BJ (cell line): ENCODE measurements at places on chromosomes 4 and X.

DNA sequence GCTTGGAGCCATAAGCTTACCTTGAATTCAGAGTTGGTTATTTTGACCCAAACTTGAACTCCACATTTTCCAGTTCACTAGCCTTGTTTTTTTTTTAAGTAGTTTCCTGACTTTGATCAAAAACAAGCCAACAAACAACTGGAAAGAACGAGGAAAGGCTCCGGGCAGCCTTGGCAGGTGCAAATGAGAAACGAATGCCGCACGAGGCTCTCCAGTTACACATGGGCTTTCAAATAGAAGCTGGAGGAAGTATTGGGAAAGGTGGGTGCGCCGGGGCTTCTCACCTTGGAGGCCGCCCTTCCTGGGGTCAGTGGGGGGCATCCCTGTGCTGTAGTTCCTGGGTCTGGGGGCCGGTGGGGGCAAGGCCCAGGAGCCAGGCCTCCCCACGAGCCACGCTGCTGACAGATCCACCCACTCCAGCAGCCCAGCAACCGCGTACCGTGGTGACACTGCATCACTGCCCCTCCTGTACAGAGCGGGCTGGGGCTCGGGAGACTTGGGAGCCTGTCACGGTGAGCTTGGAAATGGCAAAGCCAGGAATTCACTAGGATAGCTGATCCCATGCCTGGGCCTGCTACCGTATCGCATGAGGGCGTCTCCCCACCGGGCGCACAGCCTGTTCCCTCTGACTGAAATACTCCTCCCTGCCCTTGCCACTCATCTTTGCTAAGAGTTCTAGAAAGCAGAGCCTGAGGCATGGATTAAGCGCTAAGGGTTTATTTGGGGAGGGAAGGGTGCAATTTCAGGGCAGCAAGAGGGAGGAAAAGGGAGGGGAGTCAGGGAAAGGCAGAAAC, 50.9 kb upstream of the ADRA2C start:
- DNase-seq, result no peak

DNA sequence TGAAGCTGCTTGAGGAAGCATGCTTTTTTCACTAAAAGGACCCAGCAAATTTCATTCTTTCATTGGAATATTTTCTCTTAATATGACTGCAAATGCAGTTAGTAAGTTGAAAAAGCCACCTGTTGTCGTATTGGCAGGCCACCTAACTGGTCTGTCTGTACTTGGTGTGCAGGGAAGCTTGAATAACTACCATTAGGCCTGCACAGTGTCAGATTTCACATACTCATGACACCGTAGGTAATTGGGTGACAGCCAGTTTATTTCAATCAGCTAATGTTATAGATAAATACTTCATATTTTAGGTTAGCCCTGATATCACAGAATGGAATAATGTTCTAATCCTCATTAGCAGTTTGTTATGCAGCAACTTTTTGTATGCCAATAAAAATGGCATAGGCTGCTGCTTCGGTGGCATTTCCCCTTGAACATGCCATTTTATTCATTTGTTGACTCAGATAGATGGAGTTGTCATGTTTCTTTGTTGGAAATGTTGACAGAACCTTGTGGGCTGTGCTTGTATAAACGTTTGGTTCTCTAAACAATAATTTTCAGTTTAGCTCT, 173.7 kb downstream of the RPA4 start:
- no peak for DNase-seq

GRCh38 chrX:107154787-107155620, 36.4 kb upstream of the RBM41 start:
- no peak for DNase-seq

DNA sequence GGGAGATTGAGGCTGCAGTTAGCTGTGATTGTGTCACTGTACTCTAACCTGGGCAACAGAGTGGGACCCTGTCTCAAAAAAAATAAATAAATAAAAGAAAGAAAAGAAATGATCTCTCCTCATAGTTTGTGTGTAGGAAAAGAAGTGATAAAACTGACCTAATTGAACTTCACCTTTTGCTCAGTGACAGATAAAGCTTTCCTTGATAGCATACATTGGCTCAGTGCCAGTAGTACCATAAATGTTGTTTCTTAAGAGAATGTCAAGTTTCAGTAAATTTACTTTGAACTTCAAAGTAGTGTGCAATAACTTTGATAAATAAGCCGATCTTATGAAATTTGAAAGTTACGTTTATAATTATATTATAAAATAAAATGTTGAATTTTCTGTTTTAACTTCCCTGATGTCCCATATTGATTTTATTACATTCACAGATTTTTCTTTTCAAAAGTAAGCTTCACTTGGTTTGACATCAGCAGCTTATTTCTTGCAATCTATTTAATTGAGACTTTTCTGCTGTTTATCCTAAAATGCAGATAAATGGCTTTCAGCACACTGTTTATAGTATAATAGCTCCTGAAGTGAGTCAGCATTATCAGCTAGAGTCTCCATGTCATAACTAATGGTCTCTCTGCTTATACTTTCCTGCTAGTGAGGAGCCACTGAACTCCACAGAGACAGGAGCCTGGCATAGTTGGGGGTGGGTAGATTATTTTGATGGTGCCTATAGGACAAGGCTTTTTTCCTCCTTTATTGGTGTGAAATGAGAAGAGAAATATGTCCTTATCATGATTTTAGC, 330.1 kb downstream of the BMPR1B start:
- DNase-seq, result no peak

- no peak for DNase-seq
Observed at GRCh38 chrX:19593690-19594089, 78.4 kb upstream of the MAP3K15 start.

DNA sequence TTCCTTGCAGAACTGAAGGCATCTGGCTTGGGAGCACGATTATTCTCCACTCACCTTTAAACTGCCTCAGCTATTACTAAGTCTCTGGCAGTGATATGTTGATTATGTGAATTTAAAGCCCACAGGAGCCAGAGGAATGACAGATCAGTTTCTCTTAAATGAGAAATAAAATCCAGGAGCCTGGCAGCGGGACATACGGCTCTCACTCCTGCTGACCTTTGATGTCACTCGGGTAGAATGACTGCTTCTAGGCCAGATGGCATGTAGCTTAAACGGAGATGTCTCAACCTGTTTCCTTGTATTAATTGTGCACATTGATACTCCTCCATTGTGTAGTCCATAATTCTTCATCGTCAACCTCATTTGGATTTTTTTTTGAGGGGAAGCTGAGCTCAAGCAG, 4.0 kb upstream of the CBLL2 start:
- no peak for DNase-seq

DNA sequence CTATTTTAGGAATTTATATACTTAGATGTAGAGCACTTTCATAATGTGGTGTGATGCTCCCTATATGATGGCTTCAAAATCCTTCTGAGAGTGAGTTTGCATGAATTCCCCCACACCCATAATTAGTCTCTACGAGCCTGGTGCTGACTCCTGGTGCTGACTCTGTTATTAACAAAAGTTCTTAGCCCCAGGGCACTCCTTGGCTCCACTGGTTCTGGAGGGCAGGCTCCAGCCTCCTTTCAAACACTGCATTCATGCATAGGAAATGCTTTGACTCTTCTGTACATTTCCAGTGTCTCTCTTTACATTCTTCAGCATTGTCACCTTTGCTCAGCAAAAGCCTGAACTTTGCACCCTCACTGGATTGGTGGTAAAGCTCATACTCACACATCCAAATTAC, 64.0 kb downstream of the LNX1 start:
- DNase-seq, result no peak
